PC-9 (cell line): ENCODE measurements at places on chromosomes 7 and 10. TPM values are rescaled to one million over a fixed set of nuclear protein-coding genes. Genes with fewer than 3 reads are reported as not detected.

Gene UPK3B
- 16.8 and 19.2 TPM in 2 replicates for total RNA-seq

Gene RBM20
- 0.11 and 0.23 TPM in 2 replicates for total RNA-seq

Gene STEAP1
- 6.3 and 6.5 TPM in 2 replicates for total RNA-seq

Gene CYP2E1
- 1.6 and 3.0 TPM in 2 replicates for total RNA-seq

Gene PTPRZ1
- 0.28 and 0.37 TPM in 2 replicates for total RNA-seq

Gene VAX1
- total RNA-seq: not detected in 2 replicates

Gene TLL2
- 0.15 TPM in 1 of 2 replicates, not detected in the other for total RNA-seq

DNA sequence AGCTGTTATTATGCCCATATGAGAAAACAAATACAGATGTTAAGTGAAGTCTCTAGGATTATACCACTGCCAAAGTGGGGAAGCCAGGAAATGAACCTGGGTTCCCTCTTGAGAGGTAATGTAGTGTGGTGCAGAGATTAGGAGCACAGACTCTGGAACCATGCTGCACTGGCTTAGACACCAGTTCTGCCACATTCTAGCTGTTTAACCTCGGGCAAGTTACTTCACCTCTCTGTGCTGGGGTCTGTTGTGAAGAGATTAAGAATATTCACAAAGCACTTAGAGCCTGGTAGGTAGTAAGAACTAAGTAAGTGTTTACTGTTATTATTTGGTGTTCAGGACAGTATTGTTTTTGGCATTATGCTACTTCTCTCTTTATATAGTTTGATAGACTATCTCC lies 41.9 kb downstream of the PDE6C start:
- no peaks in the 10 kb centered on the region for H3K27me3 ChIP-seq
- no peaks in the 10 kb centered on the region for H3K36me3 ChIP-seq
- peaks cover 18% of the 10 kb centered on the region for H3K4me1 ChIP-seq
- H3K4me3 ChIP-seq: no peak overlapping the region

GRCh38 chr7:71615017-71615416 lies 483.1 kb downstream of the GALNT17 start:
- DNase-seq: no peak
- no peak overlapping the region for H3K4me3 ChIP-seq
- no peaks in the 10 kb centered on the region for H3K36me3 ChIP-seq
- no peaks in the 10 kb centered on the region for H3K27me3 ChIP-seq
- H3K4me1 ChIP-seq: no peaks in the 10 kb centered on the region

GRCh38 chr10:51368943-51369342 lies 294.7 kb downstream of the PRKG1 start:
- H3K36me3 ChIP-seq: no peaks in the 10 kb centered on the region
- H3K4me1 ChIP-seq: no peaks in the 10 kb centered on the region
- no peaks in the 10 kb centered on the region for H3K27me3 ChIP-seq
- no peak overlapping the region for H3K4me3 ChIP-seq

- no peak for DNase-seq
- H3K27me3 ChIP-seq: no peaks in the 10 kb centered on the region
- H3K4me3 ChIP-seq: no peak overlapping the region
- H3K4me1 ChIP-seq: peaks cover 8% of the 10 kb centered on the region; the same call in 1 of the 2 replicates
- no peaks in the 10 kb centered on the region for H3K36me3 ChIP-seq
- H3K27ac ChIP-seq: no peak overlapping the region
Measured at GRCh38 chr7:108055611-108056021, 52.7 kb upstream of the LAMB1 start.

GRCh38 chr7:130150587-130150986 lies 54.6 kb downstream of the TMEM209 start:
- no peak overlapping the region for H3K27ac ChIP-seq
- H3K4me1 ChIP-seq: no peaks in the 10 kb centered on the region
- no peak for DNase-seq
- no peaks in the 10 kb centered on the region for H3K36me3 ChIP-seq
- H3K4me3 ChIP-seq: no peak overlapping the region

DNA sequence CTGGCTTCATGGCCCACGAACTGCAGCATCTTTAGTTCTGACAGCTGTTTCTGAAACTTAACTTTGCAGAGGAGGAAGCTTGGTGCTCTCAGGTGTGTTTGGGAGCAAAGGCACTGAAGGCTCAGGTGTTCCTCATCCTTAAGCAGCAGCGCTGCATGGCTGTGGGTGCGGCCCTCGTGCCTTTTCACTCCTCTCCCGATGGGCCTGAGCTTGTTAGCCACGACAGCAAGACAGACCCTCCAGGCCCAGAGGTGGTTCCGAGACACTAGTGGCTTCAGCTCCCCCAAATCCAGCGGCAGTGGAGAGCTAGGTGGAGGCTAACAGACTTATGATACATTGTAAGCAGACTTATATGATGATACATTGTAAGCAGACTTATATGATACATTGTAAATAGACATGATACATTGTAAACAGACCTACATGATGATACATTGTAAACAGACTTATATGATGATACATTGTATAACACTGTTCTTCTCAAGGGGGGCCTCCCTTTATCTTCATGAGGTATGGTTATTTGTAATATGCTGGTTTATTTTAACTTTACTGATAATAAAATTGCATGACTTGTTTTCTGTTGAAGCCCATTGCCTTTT lies 14.1 kb downstream of the PFKP start:
- H3K27ac ChIP-seq: no peak overlapping the region
- no peak overlapping the region for H3K4me3 ChIP-seq
- DNase-seq: no peak
- H3K4me1 ChIP-seq: peaks cover 5% of the 10 kb centered on the region; the same call in 1 of the 2 replicates
- no peaks in the 10 kb centered on the region for H3K36me3 ChIP-seq

- no peak for DNase-seq
- H3K4me1 ChIP-seq: no peaks in the 10 kb centered on the region
- no peak overlapping the region for H3K4me3 ChIP-seq
- no peaks in the 10 kb centered on the region for H3K36me3 ChIP-seq
- no peak overlapping the region for H3K27ac ChIP-seq
Measured at GRCh38 chr7:157090485-157091165, 48.1 kb upstream of the UBE3C start.

DNA sequence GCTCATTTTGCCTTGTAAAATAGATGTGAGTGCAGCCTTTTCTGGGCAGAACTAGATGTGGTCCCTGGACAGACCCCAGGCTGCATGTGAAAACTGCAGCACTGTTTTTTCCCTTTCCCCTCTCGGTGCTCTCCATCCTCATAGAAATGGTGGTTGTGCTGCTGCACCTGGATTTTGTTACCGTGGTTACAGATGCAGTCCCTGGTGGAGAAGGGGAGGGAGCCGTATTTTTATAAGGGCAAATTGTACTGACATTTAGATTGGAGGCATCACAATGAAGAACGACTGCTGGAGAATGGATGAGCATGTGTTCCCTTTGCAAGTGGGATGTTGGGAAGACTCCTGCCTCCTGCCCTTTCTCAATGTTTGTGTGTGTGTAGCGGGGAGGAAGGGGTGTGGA lies 469.9 kb downstream of the CCSER2 start:
- DNase-seq: no peak
- no peak overlapping the region for H3K4me3 ChIP-seq

- peak overlapping the region; percentile 95 for H3K4me3 ChIP-seq
- peaks cover 35% of the 10 kb centered on the region for H3K4me1 ChIP-seq
- peak; percentile 53 for DNase-seq
- no peaks in the 10 kb centered on the region for H3K27me3 ChIP-seq
- no peaks in the 10 kb centered on the region for H3K36me3 ChIP-seq
Measured at GRCh38 chr10:75111907-75112679, 637 bp downstream of the SAMD8 start.

DNA sequence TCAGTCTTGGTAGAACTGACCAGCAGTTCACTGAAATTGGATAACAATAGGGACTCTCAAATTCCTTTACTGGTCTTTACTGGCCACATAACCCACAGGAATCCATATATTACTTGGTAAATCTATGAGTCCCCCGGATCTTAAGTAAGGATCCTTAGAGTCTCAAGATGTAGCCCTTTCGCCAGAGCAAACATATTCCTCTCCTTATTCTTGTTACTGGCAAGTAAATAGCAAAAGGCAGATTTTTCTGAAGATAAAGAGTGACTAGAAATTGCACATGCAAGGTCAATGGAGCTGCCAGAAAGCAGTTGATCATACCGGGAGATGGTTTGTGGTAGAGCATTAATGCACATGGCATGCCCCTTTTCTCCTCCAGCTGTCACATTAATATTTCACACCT lies 283.0 kb downstream of the HDAC9 start:
- H3K27ac ChIP-seq: no peak overlapping the region
- no peaks in the 10 kb centered on the region for H3K4me1 ChIP-seq
- H3K36me3 ChIP-seq: no peaks in the 10 kb centered on the region
- no peaks in the 10 kb centered on the region for H3K27me3 ChIP-seq
- no peak overlapping the region for H3K4me3 ChIP-seq

DNA sequence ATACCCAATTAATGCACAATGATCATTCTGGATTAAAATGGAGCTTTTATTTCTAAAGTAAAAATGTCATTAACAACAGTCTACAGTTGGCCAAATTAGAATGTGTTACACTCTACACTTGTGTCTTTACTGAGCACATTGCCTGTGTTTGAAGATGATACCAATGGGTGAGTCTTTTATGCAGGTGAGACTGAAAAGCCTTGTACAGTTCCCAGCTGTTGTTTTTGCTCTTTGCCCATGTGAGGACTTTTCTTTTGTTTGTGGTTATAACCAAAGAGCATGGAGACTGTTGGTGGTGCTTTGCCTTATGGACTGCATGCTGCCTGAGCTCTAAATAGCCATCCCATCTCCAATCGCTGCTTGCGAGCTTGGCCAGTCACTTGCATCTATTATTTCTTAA lies 264.5 kb downstream of the GATA3 start:
- H3K27ac ChIP-seq: no peak overlapping the region
- H3K36me3 ChIP-seq: no peaks in the 10 kb centered on the region
- no peak for DNase-seq
- no peaks in the 10 kb centered on the region for H3K27me3 ChIP-seq
- H3K4me1 ChIP-seq: no peaks in the 10 kb centered on the region

- no peak for DNase-seq
- H3K4me3 ChIP-seq: no peak overlapping the region
- H3K27ac ChIP-seq: no peak overlapping the region
Measured at GRCh38 chr10:30742471-30742870, 112.9 kb upstream of the LYZL2 start.

- 0 out of 2 replicates have a peak, but pooled peaks cover 18% of the 10 kb centered on the region for H3K36me3 ChIP-seq
- no peaks in the 10 kb centered on the region for H3K27me3 ChIP-seq
- H3K4me1 ChIP-seq: peaks cover 6% of the 10 kb centered on the region; the same call in 1 of the 2 replicates
- H3K27ac ChIP-seq: no peak overlapping the region
- no peak for DNase-seq
- H3K4me3 ChIP-seq: no peak overlapping the region
Measured at GRCh38 chr7:24894429-24895221, 85.4 kb downstream of the OSBPL3 start.

- H3K4me3 ChIP-seq: no peak overlapping the region
- DNase-seq: no peak
- H3K27me3 ChIP-seq: peaks cover 94% of the 10 kb centered on the region
- H3K4me1 ChIP-seq: no peaks in the 10 kb centered on the region
Measured at GRCh38 chr7:157547611-157548010, 210.8 kb downstream of the DNAJB6 start.

DNA sequence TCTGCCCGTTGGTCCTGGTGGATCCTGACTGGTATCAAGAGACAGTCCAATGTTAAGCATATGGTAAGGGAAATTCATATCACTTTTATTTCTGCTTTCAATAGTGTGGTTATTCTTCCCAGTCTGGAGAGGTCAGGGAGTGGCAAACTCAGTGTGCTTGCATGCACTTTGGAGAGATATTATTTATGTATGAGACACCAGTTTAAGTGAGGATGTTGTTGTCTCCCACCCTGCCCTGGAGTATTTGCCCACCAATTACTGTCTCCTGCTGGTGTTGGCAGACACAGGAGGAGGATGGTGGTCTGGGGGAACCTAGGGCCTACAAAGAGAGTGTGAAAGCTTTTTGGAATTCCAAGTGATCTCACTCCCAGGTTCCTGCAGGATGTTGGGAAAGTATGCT lies 59.7 kb downstream of the OR13A1 start:
- H3K27me3 ChIP-seq: no peaks in the 10 kb centered on the region
- H3K36me3 ChIP-seq: no peaks in the 10 kb centered on the region
- no peak overlapping the region for H3K27ac ChIP-seq
- no peak for DNase-seq

- no peak overlapping the region for H3K4me3 ChIP-seq
- H3K36me3 ChIP-seq: no peaks in the 10 kb centered on the region
- H3K4me1 ChIP-seq: no peaks in the 10 kb centered on the region
- no peak overlapping the region for H3K27ac ChIP-seq
Measured at GRCh38 chr7:66974986-66975590, 20.3 kb downstream of the SBDS start.

DNA sequence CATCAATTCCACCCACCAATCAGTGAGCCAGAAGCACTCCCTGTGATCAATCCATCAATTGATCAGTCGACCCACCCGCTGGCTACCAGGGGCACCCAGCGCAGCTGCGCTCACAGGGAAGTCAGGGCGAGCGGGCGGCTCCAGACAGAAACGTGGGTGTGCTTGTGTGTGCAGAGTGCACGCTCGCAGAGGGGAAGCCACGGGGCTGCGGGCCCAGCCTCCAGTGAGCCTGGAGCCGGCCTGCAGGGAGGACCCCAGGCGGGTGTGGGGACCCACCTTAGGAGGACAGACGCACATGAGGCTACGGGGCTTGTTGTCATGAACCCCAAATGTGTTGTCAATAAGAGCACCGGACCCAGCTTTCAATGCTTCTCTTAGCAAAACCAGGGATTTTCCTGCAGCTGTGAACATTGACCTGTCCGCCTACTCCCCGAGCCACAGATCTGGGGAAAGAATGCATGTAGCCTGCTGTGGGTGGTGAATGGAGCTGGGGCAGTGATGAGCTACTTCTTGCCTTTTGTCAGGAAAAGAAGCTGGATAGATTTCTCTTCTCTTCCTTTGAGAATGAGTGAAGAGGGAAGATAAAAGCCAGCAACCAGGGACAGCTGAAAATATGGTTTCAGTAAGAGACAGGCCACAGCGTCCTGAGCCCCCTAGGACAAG lies 497.8 kb downstream of the DNAJB6 start:
- no peaks in the 10 kb centered on the region for H3K4me1 ChIP-seq
- no peak overlapping the region for H3K4me3 ChIP-seq
- no peak overlapping the region for H3K27ac ChIP-seq
- peaks cover 87% of the 10 kb centered on the region for H3K27me3 ChIP-seq

GRCh38 chr10:98910546-98910945 lies 325.1 kb downstream of the HPSE2 start:
- H3K4me3 ChIP-seq: no peak overlapping the region
- no peaks in the 10 kb centered on the region; the same call in 1 of the 2 replicates for H3K27me3 ChIP-seq
- no peaks in the 10 kb centered on the region for H3K36me3 ChIP-seq
- H3K4me1 ChIP-seq: no peaks in the 10 kb centered on the region

DNA sequence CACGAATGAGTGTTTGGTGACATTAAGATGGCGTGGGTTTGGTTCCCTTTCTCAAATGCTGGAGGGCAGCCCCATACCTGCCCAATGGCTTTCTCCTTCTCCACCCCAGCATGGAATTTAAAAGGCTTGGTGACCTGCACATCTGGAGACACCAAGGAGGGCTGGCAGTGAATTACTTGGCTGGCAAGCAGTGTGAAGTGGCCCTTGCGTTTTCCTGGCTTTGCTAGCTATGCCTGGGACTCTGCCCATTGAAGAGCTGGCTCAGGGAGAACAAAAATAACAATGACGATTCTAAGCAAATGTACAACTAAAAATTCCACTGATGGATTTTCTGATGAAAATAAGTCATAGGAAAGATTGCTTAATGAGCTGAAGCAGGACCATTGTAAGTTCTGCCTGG lies 203.7 kb downstream of the CYP26A1 start:
- DNase-seq: no peak
- H3K27ac ChIP-seq: no peak overlapping the region
- no peaks in the 10 kb centered on the region for H3K27me3 ChIP-seq
- no peaks in the 10 kb centered on the region for H3K36me3 ChIP-seq
- no peaks in the 10 kb centered on the region for H3K4me1 ChIP-seq
- H3K4me3 ChIP-seq: no peak overlapping the region

- H3K27me3 ChIP-seq: no peaks in the 10 kb centered on the region
- H3K36me3 ChIP-seq: no peaks in the 10 kb centered on the region; the same call in 1 of the 2 replicates
- H3K4me1 ChIP-seq: no peaks in the 10 kb centered on the region
- no peak for DNase-seq
Measured at GRCh38 chr10:819326-819725, 112.2 kb downstream of the LARP4B start.
